Epithelial cell of proximal tubule (primary cell): ENCODE measurements at places on chromosomes 13 and 19. TPM values are rescaled to one million over a fixed set of nuclear protein-coding genes. Genes with fewer than 3 reads are reported as not detected.

DNA sequence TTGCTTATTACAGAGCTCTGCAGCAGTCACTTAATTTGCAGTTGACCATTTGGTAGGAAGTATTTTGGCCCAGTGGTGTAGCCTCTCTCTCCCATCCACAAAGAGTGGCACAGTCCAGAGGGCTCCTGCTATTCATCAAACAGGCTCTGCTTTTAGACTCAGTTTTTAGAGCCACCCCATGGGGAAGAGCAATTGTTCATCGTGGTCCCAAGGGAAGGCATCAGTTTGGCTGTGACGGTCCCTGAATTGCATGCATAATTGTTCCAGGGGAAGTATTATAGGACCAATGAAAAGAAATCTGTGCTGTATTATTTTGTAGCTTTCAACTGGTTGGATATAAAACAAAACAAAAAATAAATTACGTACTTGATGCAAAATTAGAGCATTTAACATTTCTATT lies 799.0 kb downstream of the DACH1 start:
- no peak for DNase-seq

HIPK4 gene
- not detected in 2 replicates for total RNA-seq

ICAM5 gene
- 0.14 TPM in 1 of 2 replicates, not detected in the other for total RNA-seq

DNA sequence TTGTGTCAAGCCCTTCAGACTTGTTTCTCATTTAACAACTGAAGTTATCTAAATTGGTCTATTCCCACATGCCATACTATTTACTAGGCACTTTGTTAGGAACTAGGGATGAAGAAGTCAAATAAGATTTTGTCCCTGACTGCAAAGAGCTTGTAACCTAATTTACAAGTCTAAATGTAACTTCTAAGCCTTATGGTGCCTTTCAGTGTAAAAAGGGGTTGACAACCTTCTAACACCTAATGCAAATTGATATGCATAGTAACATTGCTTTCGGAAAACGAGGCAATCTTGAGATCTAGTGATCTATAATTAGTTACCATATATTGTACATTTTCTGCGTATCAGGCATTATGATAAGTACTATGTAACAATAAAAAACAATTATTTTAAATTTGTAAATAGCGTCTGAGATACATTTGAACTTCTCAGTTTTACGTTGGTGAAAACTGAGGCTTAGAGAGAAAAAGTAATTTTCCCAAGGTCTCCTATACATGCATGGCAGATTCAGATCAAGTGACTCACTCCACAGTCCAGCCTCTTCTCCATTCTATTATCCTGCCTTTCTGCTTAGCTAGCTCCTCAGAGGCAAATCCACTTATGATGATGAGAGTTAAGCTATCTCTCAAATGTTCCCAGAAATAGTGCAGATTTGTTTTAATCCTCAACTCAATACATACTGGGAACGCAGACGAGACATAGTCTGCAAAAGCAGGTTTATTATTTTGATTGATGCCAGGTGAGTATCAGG lies 764.9 kb upstream of the SLITRK5 start:
- DNase-seq: no peak

DNA sequence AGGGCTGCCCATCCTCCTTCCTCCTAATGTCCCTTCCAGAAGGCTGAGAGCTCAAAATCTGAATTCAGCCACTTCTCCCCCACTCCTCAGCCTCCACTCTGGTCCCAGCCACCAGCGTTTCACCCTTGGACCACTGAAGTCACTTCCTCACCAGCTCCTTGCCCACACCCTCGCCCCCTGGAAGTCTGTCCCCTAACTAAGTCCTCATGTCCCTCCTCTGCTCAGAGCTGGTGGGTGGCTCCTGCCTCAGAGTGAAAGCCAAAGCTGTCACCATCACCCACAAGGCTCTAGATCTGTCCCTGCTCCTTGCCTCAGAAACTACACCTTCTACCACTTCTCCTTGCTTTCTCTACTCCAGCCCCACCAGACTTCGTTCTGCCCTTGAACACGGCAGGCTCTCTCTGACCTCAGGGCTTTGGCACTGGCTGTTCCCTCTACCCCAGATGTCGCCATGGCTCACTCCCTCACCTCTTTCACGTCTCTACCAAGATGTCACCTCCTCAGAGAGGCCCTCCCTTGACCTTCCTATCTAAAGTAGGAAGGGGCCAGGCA lies 1.7 kb downstream of the ERCC1 start:
- no peak for DNase-seq

- no peak for DNase-seq
Observed at GRCh38 chr19:49880162-49880869, 2.8 kb downstream of the TBC1D17 start.

DNA sequence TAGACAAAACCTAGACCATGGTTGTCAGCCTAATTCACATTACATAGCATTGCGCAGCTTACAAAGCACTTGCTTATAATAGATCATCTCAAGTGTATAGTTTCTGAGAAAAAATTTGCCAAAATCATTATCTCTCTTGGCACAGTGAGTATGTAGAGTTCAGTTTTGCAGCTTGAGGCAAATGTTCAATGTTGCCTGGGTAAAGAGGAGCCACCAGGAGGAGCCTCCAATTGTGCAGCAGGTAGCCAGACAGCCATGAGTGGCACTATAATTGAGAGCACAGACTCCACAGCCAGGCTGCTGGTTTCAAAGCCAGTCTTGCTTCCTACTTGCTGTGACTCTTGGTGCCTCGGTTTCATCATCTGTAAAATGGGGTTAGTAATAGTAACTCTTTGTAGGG lies 24.0 kb upstream of the OLFM4 start:
- DNase-seq: no peak

- no peak for DNase-seq
Observed at GRCh38 chr13:25231517-25231916, 55.8 kb downstream of the MTMR6 start.

KLF1 gene
- total RNA-seq: 0.51 TPM in 1 of 2 replicates, not detected in the other

PTGER1 gene
- 4.5 and 16.4 TPM in 2 replicates for total RNA-seq

GRCh38 chr13:66536746-66537145 lies 693.4 kb downstream of the PCDH9 start:
- no peak for DNase-seq
